ENCODE measurements at places on chromosomes 5 and 9. TPM values are rescaled to one million over a fixed set of nuclear protein-coding genes. Genes with fewer than 3 reads are reported as not detected.

Gene DYNC2I2
- total RNA-seq = 24.3 TPM

GRCh38 chr5:7364226-7364875 is 31.6 kb upstream of the ADCY2 start:
- no peaks in the 10 kb centered on the region for H3K36me3 ChIP-seq
- H3K27me3 ChIP-seq = no peaks in the 10 kb centered on the region
- DNase-seq = no peak
- no peak overlapping the region for H3K27ac ChIP-seq

Gene PCDHA6
- not detected for total RNA-seq

DNA sequence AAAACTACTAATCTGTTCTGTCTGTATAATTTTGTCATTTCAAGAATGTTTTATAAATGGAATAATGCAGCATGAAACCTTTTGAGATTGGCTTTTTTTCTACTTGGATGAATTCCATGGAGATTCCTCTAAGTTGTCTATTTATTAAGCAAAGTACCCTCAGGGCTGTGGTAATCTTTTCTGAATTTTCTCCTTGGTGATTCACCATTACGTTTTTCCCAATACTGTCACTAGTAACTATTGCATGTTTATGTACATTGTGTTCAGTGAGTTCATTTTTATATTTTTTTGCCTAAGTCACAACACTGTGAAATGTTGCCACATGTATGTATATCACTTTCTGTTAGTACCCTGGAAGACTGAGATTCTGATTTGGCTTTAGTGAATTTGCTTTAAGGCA is 177.0 kb upstream of the GRIN3A start:
- no peaks in the 10 kb centered on the region for H3K4me1 ChIP-seq
- H3K4me3 ChIP-seq = no peak overlapping the region

Gene PCDHB4
- total RNA-seq = not detected

DNA sequence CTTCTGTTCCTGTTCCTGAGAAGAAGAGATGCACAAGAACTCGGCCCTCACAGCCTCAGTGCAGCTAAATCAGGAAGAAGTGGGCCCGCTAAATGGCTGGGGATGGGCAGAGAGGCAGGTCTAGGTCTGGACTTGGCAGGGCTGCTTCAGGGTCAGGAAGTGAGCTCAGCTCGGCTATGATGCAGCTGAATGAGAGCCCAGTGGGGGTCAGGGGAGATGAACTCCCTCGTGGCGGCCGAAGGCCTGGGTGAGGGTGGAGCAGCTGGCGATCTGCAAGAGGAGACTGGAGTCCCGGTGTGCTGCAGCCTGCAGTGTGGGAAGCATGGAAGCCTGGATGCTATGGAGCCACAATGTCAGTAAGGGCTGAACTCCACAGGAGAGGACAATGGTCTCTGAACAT is 466.2 kb downstream of the SPOCK1 start:
- H3K27ac ChIP-seq = no peak overlapping the region
- no peak overlapping the region for H3K4me3 ChIP-seq
- peaks cover 2% of the 10 kb centered on the region for H3K27me3 ChIP-seq

GRCh38 chr5:759111-759751 is 25.3 kb downstream of the ZDHHC11B start:
- H3K36me3 ChIP-seq = no peaks in the 10 kb centered on the region
- H3K27me3 ChIP-seq = no peaks in the 10 kb centered on the region
- no peak overlapping the region for H3K4me3 ChIP-seq
- no peak overlapping the region for H3K27ac ChIP-seq

Gene EMB
- 55.7 TPM for total RNA-seq

Gene PCDHGB1
- total RNA-seq = not detected

Gene ASPN
- not detected for total RNA-seq

Data from activated CD8-positive, alpha-beta T cell treated with anti-CD3 and anti-CD28 coated beads for 36 hours (primary cell).